ENCODE measurements at places on chromosomes 2 and 18. TPM values are rescaled to one million over a fixed set of nuclear protein-coding genes. Genes with fewer than 3 reads are reported as not detected.

DNA sequence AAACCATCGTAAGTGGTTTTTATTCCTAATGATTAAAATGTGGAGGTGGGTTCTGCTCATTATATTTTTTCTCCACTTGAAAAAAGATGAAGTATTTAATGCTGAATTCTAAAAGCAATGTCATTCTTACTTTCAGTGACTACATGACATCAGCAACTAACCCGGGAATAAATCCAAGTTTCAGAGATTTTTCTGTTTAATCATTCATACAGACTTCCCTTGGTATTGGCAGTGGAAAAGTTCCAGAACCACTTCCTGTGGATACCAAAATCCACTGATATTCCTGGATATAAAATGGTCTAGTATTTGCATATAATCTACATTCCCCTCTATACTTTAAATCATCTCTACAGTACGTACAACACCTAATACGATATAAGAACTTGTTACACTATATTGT, 128.6 kb downstream of the ZNF532 start:
- DNase-seq, result no peak

GRCh38 chr18:79496237-79496977, 100.7 kb downstream of the NFATC1 start:
- DNase-seq, result no peak

- no peak for DNase-seq
Observed at GRCh38 chr2:64179582-64180321, 35.5 kb upstream of the PELI1 start.

DNA sequence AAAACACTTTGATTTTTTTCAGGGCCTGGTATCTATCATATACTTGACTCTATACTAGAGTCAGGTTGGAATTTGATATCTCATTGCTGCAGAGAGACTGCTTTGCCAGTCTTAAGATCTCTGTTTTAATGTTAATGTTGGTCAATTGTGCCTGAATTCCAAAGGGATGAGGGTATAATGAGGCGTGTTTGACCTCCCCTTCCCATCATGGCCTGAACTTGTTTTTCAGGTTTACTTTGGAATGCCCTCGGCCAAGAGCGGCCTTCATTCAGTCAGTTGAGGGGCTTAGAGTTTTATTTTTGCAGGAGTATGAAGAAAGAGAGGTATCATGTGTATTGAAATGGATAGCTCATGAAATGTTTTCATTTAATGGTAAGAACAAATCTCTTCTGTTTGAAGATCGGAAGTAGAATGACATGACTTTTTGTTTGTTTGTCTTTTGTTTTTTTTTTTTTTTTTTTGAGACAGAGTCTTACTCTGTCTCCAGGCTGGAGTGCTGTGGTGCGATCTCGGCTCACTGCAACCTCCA, 119.0 kb downstream of the KIAA1328 start:
- no peak for DNase-seq

- no peak for DNase-seq
Observed at GRCh38 chr2:33277002-33277426, 199.4 kb upstream of the RASGRP3 start.

GRCh38 chr2:239227661-239228371, 173.0 kb downstream of the HDAC4 start:
- no peak for DNase-seq

DNA sequence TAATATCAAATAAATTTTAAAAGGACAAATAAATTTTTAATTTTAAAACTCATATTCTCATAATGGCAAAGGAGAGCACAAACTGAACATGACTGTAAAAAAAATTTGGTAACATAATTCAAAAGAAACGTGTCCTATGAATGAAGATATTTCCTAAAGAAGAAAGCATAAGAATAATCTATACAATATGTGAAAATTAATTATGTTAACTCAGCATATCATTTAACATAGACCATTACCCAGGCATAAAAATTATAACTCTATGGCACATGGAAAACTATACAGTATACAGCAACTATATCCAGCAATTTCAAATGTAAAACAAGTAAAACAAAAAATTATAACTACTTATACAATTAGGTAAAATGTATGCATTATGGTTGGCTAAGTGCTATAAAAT, 288.1 kb downstream of the SUCLG1 start:
- DNase-seq, result no peak

DNA sequence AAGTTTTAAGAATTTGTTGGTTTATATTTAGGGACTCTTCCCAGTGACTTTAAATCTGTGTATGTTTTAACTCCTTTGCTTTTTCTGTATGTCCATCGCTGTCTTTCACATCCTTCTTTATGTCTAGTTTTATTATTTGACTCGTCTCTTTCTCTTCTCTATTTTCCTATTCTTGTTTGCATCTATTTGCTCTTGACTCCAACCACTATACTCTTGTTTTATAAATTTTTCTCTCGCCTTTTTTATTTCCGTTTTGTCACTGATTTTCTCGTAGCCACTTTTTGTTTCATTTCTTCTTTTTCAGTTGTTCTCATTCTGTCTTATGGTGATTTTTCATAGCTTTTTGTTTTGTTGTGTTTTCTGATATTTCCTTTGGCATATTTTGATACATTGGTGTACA, 170.5 kb upstream of the NETO1 start:
- no peak for DNase-seq

GRCh38 chr2:219638948-219639755, 11.7 kb downstream of the SLC4A3 start:
- DNase-seq, result no peak

DNA sequence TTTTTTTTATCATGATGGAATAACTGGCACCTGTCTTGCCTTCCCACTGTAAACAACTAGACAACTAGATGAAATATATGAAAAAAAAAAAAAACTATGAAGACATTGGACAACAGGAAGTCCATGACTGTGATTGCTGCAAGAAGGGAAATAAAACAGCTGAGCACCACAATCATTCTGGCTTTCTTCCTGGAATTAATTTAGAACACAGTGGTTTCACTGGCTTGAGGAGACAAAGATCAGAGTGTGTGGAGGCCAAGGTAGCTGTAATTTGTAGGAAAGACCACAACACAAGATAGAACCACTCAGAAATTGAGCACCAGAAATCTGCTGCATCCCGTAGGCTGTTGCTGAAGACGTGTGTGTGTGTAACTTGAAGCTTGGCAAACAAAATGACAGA, 121.1 kb upstream of the PID1 start:
- DNase-seq, result no peak

DNA sequence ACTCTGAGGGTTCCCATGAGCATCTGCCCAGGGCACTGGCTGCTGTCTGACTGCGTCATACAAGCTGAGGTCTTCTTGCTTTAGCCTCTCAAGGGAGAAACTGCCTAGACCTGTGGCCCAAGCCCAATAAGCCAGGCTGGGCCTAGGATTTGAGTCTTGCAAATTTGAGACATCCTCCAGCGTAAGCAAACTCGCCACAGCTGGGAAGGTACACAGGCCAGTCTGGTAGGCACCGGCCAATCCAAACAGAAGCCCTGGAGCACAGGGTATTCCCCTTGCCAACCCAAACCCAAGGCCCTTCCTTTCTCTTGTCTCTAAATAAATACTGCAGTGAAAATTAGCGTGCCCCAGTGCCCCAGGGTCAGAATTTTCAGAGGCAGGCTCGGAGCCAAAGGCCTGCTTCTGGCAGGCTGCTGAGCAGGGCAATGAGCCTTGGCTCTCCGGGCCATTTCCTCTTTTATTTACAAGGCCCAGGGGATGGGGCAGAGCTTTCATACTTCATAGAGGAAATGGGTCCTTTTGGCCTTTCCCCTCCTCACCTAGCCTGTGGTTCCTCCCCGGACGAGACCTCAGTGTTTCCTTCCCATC, 33.3 kb downstream of the POLR1A start:
- DNase-seq, result no peak

GRCh38 chr2:159891917-159892730, 94.1 kb upstream of the CD302 start:
- no peak for DNase-seq

DNA sequence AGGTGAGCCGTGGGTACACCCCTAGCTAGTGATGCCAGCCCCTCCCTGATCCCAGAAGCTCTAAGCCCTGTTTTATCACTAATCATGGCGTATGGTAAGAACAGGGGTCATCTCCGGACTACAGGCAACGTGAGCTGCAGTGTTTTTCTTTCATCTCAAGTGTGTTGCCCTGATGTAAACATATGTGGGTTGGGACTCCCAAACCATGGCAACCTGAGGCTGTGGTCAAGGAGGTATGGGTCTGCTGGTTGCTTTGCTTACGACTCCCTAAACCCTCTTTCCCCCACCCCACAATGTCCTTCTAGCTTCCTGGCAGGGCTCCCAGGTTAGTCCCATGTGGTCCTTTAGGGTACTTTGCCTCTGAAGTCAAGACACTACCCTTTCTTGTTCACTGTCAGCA, 53.6 kb upstream of the AFF3 start:
- no peak for DNase-seq

- no peak for DNase-seq
Observed at GRCh38 chr2:106363791-106364190, 104.4 kb downstream of the RGPD3 start.

DNA sequence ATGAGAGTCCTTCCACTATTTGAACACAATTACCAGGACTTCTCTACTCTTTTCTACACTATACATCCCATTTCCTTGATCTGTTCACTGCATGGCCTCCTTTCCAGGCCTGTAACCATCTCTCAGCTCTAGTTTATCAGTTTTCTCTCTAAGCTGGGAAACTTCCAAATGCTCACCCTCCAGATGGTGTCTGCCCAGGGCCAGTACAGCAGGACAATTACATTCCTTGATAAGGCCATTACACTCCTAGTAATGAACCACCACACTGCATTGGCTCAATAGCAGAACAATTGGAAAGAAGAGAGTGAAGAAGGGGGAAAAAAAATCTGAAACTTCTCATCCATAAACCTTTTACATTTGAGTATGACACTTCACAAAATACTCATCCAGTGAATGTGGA, 359.1 kb downstream of the ALK start:
- DNase-seq, result no peak

GRCh38 chr2:55134316-55134706, 84.1 kb upstream of the RTN4 start:
- DNase-seq, result no peak

DNA sequence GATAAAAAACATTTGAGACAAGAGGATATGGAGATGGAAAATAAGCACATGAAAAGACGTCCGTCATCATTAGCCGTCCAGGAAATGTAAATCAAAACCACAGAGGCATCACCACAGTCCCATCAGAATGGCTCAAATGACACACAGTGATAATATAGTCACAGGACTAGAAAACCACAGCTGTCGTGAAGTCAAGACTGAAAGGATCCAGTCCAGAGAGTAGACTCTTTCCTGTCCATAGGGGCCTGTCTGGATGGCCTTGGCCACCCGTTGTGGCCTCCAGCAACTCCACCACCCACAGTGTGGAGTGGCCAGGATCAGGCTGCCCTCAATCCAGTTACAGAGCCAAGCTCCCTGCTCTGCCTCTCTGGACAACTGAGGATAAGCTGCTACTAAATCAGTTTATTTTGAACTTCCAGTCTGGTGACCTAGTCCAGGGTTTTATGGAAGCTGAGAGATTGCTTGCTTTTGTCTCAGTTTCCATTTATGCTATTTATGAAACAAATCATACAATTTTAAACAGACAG, 60.4 kb downstream of the RHOB start:
- no peak for DNase-seq

Gene CHRNG
- total RNA-seq, result not detected

Gene INHBB
- 0.51 TPM for total RNA-seq

Gene PJVK
- total RNA-seq, result 0.70 TPM

Gene TBR1
- under 0.01 TPM for total RNA-seq

Gene MYO3B
- under 0.01 TPM for total RNA-seq

Gene GNLY
- total RNA-seq, result not detected

Gene SOS1
- 16.4 TPM for total RNA-seq

Gene ACTR1B
- total RNA-seq, result 24.4 TPM

Gene TTLL4
- 14.0 TPM for total RNA-seq

Gene GREB1L
- 13.1 TPM for total RNA-seq

All from liver (tissue), 10 donors.